SHP77 treated with DMSO at 0.1 percent for 48 hours (cell line): ENCODE measurements at places on chromosomes 1 and 21.
A peak's percentile ranks its signal among the peaks of the same experiment; 100 is the strongest.

DNA sequence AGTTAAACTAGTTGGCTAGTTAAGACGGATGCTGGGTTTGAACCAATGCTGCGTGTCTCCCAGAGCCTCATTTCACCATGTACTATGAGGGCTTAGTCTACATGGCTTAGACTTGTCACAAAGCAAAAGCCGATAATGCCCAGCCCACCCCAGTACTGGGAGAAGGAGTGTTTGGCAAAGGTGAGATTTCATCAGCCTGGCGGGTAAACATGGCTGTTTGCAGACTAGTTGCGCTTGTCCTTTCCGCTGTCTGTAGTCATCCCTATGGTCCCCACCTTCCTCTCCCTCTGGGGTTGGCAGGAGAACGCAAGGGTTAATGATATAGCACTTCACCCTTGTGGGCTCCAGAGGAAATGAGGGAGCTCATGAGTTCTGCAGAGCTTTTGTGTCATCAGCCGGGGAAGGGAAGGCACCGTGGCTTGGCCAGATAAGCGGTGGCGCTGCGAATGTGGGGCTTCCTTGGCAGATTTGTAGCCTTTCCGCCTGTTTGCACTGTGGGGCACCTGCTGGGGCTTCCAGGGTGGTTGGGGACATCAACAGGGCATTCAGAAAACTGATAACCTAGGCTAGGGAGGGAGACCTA, 29.2 kb downstream of the SOX13 start:
- DNase-seq = peak; percentile 67

DNA sequence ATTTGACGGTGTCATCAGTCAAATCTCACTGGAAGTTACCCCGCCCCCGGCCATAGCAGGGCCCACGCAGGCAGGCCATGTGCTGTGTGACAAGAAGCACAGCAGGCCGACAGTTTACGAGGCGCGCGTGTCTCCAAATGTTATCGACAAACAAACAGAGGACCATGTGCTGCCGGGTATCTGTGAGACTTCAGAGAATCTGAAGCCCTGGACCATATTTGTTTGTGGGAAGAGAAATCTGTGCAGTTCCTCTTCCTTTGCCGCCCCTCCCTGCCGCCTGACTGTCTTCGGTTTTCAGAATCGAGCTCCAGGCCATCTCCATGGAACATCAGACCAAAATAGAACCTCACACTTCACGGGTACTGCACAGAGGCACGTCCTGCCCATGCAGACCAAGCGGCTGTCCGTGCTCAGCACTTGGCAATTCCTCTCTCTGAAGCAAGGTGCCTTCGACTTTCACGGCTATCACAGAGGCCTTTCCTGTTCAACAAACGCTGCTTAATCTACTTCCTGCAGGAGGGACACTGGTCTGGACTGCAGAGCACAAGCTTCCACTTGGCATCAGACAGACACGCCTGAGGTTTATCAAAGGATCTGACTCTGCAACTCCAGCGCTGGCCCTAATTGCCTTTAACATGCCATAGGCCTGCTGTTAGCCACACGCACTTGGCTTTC, 135.7 kb upstream of the KRTAP19-8 start:
- no peak for DNase-seq

DNA sequence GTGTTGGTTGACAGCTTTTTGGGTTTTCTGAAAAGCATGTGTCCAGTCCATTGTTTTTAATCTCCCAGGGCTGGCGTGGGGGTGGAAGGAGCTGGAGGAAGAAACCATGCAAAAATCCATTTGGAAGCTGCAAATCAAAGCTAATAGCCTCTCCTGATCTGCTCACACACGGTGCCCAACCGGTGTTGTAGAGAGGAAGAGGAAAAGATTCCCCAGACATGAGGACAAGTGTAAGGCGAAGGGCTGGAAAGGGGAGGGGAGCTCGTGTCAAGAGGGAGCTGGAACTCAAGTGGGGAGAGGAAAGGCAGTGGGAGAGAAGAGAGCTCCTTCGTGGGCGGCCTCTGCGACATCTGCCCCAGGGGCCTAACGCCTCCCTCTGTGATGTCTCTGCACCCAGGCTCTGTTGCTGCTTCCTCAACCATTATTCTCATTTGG, 112.3 kb upstream of the IRF2BP2 start:
- DNase-seq = no peak

GRCh38 chr1:2438038-2438437, 25.7 kb upstream of the PEX10 start:
- no peak for DNase-seq

DNA sequence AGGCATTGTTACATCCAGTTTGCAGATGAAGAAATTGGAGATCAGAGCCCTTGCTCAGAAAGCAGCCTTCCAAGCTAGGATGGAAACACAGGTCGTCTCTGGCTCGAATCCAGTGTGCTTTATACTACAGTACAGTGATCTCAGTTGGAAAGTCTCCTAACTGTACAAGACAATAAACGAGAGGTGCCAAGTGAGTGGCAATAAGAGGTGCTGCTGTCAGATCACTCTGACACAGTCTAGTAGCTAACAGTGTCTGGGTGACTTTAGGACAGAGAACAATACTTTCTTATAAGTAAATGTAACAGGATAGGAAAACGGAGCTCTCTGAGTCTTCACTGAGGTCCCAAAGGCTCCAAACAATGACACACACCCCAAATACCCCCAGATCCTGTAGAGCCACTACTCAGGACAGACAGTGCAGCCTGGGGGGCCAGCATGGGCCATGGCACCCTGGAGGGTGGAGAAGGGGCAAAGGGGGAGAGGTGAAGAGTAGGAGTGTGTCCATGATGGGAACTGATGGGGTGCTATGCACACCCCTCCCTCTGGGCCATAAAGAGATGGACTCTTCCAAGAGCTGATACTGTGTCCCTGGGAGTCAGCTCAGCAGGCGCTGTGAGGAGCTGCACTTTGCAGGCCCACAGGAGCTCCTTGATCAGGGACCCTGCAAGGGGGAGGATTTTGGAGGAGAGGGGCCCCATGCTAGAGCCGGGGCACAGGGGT, 3.3 kb downstream of the SH3BGR start:
- no peak for DNase-seq

DNA sequence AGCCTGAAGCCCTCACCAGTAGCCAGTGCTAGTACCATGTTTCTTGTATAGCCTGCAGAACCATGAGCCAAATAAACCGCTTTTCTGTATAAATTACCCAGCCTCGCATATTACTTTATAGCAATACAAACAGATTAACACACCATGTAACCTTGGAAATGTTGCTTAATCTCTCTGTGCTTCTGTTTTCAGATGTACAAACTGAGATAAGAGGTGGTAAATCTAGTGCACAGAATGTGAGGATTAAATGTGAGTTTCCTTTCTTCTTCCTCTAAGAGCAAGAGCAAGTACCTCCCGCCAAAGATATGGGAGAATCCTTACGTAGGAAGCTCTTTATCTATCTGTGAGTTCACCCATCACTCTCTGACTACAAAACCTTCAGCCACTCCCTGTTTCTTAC, 128.4 kb downstream of the HIVEP3 start:
- DNase-seq = no peak

- DNase-seq = no peak
Measured at GRCh38 chr1:232699814-232700213, 69.9 kb upstream of the SIPA1L2 start.

GRCh38 chr1:94259635-94260289, 22.4 kb upstream of the ARHGAP29 start:
- DNase-seq = no peak

DNA sequence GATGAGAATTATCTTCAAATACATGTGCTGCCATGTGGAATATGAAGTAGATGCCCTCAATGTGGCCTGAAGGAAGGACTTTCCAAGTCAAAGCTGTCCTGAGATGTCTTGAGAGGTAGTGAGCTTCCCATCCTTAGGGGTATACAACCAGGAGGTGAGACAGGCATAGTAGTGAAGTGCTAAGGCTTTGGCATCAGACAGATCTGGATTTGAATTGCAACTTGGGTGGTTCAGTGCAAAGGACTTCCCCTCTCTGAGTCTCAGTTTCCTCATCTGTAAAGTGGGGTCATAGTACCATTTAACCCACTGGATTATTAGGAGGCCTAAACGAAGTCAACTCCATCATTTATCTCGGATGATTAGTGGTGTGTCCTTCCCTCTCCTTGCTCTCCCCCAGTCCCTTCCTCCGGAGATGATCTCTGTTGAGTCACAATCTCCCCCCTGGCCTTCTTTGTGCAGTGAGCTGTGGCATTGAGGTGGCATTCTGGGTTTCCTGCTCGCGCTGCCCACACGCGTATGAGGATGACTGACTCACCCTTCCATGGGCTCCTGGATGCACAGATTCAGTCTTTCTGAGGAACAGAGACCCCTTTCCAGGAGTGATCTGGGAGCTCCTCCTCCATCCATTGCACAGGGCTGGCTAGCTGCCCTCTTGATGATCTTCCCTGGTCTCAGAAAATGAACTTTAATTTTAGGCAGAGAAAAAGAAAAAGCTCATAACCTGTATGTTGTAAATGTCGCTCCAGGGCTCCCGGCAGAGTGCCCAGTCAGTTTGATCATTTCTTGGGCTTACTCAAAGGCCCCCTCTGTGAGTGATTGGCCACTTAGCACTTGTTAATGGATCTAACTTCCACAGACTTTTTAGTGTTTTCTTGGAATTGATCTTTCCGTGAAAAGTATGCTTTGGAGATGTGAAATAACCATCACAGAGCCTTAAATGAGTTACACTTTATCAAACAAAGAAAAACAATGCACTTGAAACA, 354.6 kb downstream of the PTPRU start:
- DNase-seq = no peak

DNA sequence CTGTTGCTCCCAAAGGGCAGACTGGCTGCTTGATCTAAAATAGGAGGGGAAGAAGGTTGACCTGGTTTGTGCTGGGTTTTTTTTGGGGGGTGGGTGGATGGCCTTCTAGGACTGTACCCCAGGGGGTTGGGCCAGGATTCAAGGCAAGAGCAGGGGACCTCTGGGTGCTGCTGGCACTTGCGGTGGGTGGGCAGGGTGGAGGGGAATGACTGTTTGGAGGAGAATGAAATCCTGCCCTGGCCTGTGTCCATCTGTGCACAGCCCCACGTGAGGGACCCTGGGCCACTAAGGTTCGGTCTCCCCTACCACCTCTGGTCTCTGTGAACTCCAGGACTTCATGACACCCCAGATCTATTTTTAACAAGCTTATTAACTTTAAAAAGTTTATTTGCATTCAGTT, 414.2 kb downstream of the PTPRU start:
- no peak for DNase-seq

DNA sequence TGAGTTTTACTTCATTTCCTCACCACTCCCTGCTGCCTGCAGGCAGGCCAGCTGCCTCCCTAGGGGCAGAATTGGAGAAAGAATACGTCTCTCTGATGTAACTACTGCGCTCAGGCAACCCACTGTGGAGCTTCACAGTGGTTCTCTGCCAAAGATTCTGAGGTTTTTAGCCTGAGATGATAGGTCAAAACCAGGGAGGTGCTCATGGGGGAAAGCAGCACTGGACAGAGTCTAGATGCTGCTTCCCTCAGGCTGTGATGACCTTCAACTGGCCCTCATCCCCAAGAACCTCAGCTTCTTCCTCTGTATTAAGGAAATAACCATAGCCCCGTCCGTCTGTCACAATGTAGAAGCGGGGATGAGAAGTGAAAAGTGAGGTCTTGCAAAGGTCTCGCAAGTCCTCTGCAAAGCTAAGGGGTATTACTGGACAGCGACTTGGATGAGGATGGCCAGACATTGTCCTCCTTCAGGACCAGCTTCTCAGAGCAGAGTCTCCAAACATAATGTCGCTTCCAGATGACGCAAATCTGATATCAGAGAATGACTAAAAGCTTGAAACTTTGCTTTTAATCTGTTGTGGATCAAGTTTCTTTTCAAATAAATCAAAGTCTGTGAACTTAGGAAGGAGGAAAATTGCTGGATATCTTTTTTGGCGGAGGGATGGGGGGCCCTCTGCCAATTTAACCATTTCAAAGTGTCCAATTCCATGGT, 65.9 kb upstream of the ATP5PO start:
- no peak for DNase-seq

GRCh38 chr1:220438741-220439140, 89.2 kb upstream of the MARK1 start:
- no peak for DNase-seq

- no peak for DNase-seq
Measured at GRCh38 chr1:212686591-212686990, 13.0 kb downstream of the BATF3 start.

- DNase-seq = no peak
Measured at GRCh38 chr1:201930803-201931202, 15.5 kb downstream of the LMOD1 start.

GRCh38 chr21:34890724-34891612, 158.1 kb downstream of the RUNX1 start:
- no peak for DNase-seq

- DNase-seq = no peak
Measured at GRCh38 chr1:15975358-15975804, 520 bp downstream of the ZBTB17 start.

DNA sequence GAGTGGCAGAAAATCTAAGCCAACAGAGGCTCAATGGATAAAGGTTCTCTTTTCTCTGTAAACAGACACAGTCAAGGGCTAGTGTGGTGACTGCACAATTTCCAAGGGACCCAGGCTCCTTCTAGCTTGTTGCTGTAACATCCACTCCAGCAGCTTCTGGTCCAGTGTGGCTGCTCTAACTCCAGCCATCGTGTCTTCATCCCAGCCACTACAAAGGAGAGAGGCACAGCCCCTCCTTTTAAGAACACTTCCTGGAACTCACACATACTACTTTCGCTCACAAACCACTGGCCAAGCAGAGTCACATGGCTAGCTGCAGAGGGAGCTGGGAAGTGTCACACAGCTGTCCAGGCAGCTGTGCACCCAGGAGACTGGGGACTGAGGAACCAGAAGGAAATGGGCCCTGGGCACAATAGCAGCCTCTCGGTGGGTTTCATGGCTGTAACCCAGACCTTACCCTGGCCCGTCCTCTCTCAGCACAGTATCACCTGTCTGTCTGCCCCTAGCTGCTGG, 188.6 kb upstream of the VAMP3 start:
- no peak for DNase-seq

GRCh38 chr21:25639551-25640201, 618 bp downstream of the JAM2 start:
- no peak for DNase-seq
